Glomerular endothelial cell (primary cell): ENCODE measurements at places on chromosomes 11 and 22. TPM values are rescaled to one million over a fixed set of nuclear protein-coding genes. Genes with fewer than 3 reads are reported as not detected.

- no peak for DNase-seq
Measured at GRCh38 chr11:76806131-76806530, 23.0 kb downstream of the TSKU start.

GRCh38 chr11:125978778-125979407 is 33.0 kb downstream of the VSIG10L2 start:
- no peak for DNase-seq

GRCh38 chr11:43366677-43367076 is 8.0 kb downstream of the TTC17 start:
- DNase-seq = no peak

GRCh38 chr11:1073851-1074243 is 827 bp upstream of the MUC2 start:
- DNase-seq = no peak

GRCh38 chr22:40178417-40179409 is 988 bp downstream of the TNRC6B start:
- no peak for DNase-seq

DNA sequence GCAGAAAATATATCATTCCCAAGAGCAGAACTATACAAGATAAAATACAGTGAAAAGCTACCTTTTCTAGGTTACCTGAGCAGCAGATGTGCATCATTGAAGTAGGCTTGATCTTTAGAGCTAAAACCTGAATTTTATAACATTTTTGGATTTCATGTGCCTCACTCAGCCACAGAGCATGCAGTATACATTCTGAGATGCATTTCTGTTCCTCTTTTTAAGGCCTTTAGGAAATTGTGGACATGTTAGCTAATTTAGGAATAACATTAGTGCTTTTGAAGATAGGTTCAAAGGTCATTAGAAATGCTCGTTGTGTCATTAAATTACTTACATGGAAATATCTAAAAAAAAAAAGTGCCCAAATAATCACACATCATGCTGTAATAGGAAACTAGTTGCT is 230.6 kb upstream of the PDGFD start:
- DNase-seq = no peak

DNA sequence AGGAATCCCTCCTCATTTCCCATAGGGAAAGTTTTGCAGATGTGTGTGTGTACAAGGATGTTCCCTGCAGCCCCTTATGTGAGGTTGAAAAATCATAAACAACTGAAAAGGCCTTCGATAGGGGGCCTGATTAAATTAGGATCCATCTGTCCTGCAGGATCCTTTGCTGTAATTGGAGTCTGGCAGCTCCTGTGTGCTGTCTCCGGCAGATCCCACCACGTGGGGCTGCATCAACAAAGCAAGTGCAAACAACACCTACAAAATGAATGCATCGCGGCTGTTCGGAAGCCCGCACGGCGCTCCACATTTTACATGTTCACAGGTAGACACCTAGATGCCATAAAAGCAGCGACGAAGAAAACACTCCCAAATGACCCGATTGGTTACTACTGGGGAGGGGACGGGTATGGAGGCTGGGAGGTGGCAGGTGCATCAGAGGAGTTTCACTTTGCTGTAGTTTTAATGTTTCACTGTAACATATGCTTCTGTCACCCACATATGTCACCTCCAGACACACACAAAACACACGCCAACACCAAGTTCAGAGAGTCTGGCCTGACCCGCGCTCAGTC is 52.2 kb downstream of the NFAM1 start:
- no peak for DNase-seq

DNA sequence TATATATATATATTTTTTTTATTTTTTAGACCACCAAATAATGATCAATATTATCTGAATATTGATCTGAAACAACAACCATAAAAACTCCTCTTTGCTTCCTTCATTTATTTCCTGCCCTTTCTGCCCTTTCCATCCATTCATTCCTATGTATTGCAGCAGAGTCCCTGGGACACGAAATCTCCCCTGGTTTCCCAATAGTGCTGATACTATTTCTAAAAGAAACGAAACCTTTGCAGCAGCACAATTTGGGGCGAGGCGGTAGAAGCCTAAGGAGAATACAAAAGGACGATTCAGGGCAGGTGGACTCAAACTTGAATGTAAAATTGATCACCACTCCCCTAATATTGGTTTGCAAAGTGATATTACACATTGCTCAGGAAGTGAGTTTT is 16.9 kb upstream of the AMOTL1 start:
- no peak for DNase-seq

- no peak for DNase-seq
Measured at GRCh38 chr11:63244862-63245261, 1.5 kb upstream of the SLC22A25 start.

GRCh38 chr11:32316858-32317642 is 118.3 kb downstream of the WT1 start:
- no peak for DNase-seq

DNA sequence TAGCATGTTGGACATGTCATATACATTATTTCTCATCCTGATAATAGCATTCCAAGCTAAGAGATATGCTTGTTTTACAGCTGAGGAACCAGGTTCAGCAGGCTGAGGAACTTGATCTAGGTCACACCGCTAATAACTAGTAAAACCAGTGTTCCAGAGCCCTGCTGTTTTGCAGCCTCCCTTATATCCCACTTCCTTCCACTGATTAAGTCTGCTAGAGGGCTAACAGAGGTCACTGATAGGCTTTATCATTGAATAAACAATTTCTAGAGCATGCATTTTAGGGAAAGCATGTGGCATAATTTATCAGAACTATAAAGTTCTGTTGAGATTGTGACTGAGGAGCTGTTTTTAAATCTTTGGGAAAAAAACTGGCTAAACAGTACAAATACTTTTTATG is 54.0 kb downstream of the UVRAG start:
- DNase-seq = no peak

DNA sequence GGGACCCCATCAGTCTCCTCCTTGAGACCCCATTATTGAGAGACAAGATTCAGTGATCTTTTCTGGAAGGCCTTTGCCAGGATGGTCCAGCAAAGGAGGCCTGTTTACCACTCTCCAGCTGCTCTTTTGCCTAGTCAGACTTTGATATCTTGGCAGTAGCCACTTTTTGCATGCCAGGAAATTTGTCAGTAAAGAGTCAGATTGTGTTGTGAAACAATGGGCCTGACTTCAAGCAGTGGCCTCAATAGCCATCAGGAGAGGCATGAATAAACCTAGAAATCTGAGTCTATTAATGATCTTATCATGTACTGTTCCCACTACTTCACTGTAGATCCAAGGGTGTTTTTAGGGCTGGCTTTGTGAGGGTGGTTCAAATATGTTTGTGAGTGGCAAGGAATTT is 479.4 kb downstream of the JRKL start:
- DNase-seq = no peak

SLC6A5 gene
- not detected in 2 replicates for total RNA-seq

TMPRSS4 gene
- not detected in 2 replicates for total RNA-seq

RCOR2 gene
- total RNA-seq = 0.29 and 1.1 TPM in 2 replicates
